ENCODE measurements at places on chromosomes 7 and 10. TPM values are rescaled to one million over a fixed set of nuclear protein-coding genes. Genes with fewer than 3 reads are reported as not detected.

DNA sequence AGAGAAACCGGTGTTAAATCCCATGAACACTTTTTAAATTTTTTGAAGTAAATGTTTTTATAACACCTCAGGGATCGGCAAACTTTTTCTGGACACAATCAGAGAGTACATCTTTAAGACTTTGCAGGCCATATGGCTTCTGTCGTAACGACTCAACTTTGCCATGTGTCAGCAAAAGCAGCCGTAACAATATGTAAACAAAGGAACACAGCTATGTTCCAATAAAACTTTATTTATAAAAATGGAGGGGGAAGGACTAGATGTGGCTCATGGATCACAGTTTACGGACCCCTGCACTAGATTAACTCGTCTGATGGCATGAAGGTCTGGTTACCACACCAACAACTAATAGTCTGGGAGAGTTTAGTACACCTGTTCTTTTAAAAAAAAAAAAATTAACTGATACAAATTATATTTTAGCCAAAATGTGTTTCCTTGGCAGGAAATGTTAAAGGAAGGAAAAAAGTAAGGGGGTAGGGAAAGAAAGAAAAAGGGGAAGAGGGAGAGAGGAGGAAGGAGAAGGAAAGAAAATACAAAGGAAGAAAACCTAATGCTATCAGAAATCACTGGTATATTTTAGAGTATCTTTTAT lies 50.2 kb downstream of the ABI1 start:
- no peak for DNase-seq

- DNase-seq, result no peak
Observed at GRCh38 chr7:53110425-53110824, 75.0 kb downstream of the POM121L12 start.

DNA sequence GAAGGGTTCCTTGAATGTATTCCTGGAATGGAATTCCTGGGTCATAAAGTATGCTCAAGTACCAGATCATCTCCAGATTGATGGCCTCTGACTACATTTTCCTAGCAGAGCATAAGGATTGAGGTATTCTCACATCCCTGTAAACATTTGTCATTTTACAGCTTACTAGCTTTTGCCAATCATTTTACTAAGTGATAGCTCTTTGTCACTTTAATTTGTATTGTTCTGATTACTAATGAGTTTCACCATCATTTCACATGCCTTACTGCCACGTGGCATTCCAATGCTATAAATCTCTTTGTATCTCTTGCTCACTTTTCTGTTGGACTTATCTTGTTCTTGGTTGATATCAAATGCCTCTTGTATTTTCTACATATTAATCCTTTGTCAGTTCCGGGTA lies 68.6 kb upstream of the CACNB2 start:
- DNase-seq, result no peak

DNA sequence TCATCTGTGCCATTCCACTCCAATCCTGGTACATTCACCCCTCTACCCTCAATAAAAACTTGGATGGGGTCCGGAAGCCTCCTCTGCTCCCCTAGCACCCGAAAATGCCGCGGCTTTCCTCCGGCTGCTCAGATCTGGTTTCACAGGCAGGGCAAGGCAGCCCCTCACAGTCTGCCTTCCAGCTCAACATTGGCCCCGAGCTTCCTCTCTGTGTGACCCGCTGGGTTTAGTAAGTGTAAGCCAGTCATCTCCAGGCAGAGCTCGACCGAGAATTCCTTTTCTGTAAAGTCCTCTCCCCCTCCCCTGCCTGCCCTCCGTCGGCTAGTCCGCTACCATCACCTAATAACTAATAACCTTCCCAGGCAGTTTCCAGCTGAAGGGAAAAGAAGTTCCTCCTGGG lies 3.4 kb downstream of the INHBA start:
- no peak for DNase-seq

ACHE gene
- total RNA-seq, result 4.3 TPM

- no peak for DNase-seq
Observed at GRCh38 chr7:140745266-140746058, 49.0 kb downstream of the NDUFB2 start.

DNA sequence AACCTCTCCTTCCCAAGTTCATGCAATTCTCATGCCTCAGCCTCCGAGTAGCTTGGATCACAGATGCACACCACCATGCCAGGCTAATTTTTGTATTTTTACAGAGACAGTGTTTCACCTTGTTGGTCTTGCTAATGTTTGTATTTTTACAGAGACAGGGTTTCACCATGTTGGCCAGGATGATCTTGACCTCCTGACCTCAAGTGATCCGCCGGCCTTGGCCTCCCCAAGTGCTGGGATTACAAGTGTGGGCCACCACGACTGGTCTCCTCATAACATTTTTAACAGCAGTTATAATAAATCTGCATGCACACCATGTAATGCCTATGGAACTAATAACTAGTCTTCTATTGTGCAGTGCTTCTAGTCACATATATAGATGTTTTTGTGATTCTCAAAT lies 123.8 kb upstream of the VKORC1L1 start:
- no peak for DNase-seq

GRCh38 chr7:99784007-99784406 lies at the start of gene CYP3A4:
CYP3A4 (minus strand) TSS chr7:99784184; CDS start chr7:99784081, 103 bp downstream.
- no peak for DNase-seq

PNLIPRP2 gene
- not detected for total RNA-seq

DNA sequence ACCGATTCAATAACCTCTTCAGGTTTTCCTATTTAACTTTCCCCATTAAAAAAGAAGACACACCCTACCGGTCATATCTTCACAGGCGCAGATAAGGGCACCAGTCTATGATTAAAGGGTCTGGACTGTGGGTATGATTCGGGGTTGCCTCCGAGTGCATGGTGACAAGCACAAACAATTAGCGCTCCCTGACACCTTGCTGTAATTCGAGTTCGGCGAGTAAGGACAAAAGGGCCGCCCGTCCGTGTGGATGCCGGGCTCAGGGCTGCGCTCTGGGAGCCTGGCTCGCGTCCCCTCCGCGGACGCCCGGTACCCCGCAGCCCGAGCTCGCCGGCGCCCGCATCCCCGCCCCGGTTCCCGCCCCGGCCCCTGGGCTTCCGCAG lies 111.9 kb upstream of the RHEB start:
- peak; percentile 24 for DNase-seq
